Stromal cell of bone marrow (primary cell): ENCODE measurements at places on chromosomes 3 and 15.

GRCh38 chr3:54969652-54970051, 41.8 kb upstream of the LRTM1 start:
- DNase-seq, result no peak

- peak; percentile 48 for DNase-seq
These were observed 54.3 kb downstream of the NTRK3 start for GRCh38 chr15:88202231-88202630.

GRCh38 chr3:72745146-72745999, 102.9 kb downstream of the SHQ1 start:
- DNase-seq, result no peak

- no peak for DNase-seq
These were observed 25.9 kb downstream of the ETFA start for GRCh38 chr15:76285241-76285825.

DNA sequence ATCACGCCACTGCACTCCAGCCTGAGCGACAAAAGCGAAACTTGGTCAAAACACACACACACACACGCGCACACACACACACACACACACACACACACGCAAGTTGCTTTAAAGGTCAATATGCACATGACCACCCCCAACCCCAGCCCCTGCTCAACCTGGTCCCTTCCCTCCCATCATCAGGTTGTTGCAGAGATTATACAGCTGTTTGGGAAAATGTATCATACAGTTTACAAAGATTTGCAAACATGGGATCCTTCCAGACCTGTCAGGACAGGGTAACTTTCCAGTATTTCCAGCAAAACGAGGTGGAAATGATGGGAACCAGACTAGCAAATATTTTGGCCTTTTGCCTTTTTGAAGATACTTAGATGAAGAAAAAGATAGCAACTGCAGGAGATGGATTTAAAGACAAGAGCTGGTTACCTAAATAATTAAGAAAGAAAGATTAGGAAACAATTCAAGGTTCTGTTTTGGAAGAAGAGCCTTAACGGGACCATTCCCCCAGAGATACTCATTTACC, 80.2 kb downstream of the TNIK start:
- DNase-seq, result no peak

DNA sequence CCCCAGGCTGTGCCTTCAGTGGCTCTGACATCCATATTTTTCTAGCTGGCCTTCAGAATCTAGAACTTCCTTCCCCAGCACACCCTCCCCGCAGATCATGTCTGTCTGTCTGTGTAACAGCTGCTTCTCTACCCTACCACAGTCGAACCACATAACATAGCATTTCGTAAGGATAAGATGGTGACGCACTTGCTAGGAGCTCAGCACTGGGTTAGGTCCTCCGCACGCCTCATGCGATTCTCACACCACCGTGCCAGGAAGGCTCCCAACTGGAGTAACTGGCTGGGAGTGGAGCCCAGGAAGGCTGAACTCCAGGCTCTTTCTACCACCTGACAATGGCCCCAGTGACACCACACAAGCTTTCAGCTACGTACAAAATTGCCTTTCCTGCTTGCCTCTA, 168.6 kb downstream of the STT3B start:
- no peak for DNase-seq

- DNase-seq, result no peak
These were observed 157.9 kb downstream of the C3orf38 start for GRCh38 chr3:88307666-88308065.

GRCh38 chr15:73127302-73127936, 75.2 kb downstream of the NEO1 start:
- DNase-seq, result peak; percentile 4

DNA sequence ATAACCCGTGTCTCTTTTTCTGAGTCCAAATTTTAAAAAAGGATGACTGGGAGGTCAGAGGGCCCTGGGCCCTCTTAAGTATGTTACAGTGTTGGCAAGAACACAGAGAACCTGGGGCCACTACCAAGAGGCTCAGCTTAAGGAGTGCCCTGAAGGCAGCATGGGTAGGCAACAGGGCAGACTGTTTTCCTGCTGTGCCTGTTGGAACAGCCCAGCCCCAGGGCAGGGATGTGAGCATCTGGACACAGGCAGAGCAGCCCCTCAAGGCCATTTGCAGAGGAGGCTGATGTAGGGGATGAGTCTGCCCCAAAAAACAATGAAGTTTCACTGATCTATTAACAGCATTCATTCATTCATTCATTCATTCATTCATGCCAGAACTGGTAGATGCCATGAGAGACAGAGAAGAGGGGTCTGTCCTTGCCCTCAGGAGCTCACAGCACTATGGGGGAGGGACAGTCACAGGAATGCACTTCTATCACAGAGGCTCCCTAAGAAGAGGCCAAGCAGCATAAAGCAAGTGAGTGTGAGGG, 2.2 kb upstream of the LTF start:
- DNase-seq, result no peak

GRCh38 chr3:44039006-44039405, 202.7 kb upstream of the TOPAZ1 start:
- DNase-seq, result no peak

DNA sequence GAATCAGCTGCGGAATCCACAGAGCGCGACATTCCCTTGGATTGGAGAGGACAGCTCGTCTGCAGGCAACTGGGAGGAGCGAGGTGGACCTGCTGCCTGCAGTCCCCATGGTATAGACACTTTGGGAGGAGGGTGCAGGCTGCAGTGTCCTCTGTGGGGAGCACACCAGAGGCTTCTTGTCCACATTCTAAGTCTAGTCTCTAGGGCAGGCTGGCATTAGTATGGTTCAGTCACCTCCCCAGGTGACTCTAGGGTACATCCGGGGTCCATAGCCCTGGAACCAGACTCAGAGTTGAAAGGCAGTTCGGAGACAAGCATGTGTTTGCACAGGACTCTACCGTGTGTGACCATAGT, 118.2 kb downstream of the GABRG3 start:
- DNase-seq, result no peak

DNA sequence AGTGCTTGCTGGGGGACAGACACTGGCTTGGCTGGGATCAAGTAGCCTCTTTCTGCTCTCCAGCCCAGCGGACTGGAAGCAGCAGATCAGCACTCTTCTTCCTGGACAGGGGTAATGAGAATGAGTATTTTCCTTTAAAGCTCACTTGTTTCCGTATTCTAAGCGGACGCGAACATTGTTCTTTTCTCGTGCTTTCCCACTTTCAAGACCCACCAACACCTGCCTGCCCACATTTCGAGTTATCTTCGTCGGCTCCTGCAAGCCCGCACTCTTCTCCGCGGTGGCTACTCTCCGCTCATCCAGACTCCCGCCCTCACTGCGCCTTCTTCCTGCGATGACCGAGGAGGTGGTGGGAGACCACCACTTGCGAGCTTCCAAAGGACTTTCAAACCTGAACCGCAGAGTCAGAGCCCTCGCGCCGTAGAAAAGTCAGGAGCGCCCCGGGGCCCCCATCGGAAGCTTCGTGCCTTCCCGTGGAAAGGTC, 1.6 kb upstream of the PPM1L start:
- peak; percentile 41 for DNase-seq

GRCh38 chr15:75753145-75753544, 40.5 kb upstream of the CSPG4 start:
- no peak for DNase-seq

GRCh38 chr15:97012986-97013385, 682.5 kb downstream of the NR2F2 start:
- no peak for DNase-seq

DNA sequence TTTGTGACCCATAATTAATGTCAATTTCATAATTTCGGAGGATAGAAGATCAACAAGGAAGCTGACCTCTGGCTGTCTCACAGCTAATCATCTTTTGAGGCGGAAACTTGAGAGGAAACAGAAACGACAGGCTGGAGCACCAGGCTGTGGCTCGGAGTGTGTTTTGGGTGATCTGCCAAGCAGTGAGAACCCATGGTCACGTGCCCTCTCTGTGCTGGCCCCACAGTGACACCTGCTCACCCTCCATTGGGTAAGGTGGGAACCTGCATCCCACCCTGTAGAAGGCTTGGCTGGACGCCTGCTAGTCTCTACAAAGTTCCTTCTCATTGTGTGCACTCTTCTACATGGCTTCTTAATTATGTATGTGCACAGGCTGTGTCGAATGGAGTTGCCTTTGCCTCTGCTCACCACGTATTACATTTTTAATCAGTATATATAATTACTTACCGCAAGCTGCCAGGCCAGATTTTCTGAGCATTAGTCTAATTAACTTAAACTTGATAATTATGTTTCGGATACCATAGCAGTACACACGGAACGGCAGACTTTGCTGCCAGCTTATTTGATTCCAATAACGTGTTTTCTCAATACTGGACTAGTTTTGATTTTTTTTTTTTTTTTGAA, 719.4 kb upstream of the CFAP20DC start:
- no peak for DNase-seq

DNA sequence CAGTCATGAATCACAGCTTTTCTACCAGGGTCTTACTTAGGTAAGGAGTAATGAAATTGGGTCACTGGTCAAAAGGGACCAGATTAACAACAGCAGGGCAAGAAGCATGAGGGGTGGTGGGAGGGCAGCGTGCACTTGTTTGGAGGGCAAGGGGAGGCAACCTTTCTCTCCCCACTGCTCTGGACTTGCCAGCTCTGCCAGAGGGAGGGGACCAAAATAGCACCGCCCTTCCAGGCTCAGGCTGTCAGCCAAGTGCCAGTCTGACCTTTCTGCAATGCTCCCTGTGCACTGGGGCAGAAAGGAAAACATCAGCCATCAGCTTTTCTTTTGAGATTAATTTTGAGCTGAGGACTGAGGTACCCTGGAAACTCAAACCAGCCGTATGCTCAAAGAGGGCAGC, 4.5 kb upstream of the ULK3 start:
- DNase-seq, result no peak

GRCh38 chr15:100255644-100256043, 86.1 kb downstream of the ADAMTS17 start:
- DNase-seq, result no peak

DNA sequence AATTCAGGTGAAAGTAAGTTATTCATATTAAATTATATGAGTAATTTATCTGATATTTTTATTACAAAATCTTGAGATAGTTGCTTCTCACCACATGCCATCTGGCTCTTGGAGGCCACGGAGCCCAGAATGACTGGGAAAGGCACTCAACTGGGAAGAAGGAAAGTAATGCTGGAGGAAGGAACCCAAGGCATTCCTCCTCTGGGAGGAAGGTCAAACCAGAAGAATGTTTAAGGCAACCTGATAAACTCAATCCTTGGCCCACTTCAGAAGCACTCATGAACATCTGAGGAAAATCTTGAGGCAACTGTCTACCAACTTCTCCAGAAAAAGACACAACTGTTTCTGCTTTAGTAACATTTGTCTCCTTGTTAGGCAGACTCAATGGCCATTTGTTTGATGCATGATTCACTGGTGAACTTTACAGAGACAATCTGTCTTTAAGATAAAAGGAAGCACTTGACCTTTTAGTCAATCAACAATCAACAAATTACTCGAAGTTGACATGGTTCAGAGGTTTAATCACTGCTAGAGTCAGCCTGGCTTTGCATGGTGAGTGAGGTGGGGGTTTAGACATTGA, 261.4 kb upstream of the MME start:
- DNase-seq, result no peak

GRCh38 chr3:186609247-186609868, 3.5 kb upstream of the AHSG start:
- no peak for DNase-seq

DNA sequence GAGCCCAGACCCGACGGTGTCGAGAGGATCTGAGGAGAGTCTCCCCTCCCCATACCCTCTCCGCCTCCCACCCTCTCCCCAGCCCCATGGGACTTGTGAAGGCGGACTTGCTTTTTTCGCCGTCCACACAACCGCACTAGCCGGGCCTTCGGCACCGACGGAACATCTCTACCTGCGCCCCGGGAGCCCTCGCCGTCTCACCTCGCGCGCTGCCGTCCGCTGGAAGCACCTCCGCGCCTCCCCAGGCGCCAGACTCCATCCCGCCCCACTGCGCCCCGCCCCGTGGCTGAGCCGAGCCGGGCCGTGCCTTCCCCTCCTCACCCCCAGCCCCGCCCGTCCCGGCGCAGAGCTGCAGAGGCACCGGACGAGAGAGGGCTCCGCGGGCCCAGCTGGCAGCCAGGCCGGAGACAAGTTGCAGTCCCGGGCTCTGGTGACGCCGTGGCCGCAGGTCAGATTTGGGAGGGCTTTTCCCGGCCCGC, at the start of the genes DUOX1 and DUOXA1:
Gene DUOX1, plus strand, starts transcription at position 344 of the 479 bp plus-strand sequence. CDS start 1,973 bp downstream, outside the sequence.
Gene DUOXA1, minus strand, starts transcription at position 229 of the 479 bp plus-strand sequence. CDS start 6,865 bp downstream, outside the sequence.
- no peak for DNase-seq

- no peak for DNase-seq
These were observed 278.4 kb downstream of the GBE1 start for GRCh38 chr3:81483046-81483445.

DNA sequence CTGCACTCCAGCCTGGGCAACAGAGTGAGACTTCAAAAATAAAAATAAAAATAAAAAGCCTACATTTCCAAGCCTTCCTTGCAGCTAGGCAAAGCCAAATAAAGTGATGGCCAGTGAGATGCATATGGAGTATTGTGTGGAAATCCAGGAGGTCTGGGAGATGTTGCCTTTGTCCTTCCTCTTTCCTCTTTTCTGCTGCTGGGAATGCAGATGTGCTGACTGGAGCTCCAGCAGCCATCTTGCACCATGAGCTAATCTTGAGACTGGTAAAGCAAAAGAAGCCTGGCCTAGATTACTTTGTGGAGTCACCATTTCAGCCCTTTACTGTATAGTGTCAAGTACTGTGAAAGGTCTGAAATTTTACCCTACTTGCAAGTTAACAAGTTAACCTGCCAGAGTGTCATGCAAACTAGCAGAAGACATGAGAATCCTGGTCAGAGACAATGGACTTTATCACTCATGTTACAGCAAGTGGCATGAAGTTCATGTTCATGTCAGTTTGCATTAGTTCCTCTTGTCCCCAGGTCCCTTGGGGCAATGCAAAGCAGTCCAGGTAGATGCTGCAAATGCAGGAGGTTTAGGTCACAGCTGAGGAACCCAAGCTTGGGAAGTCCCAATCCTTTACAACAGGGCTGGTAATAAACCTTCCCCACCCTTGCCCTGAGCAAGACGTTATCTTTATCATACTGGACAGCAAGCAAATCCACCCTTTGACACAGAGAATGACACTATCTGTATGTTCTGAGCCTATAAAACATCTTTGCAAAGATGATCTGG, 103.1 kb downstream of the TLE3 start:
- DNase-seq, result no peak

- DNase-seq, result no peak
These were observed 520 bp downstream of the TMEM42 start for GRCh38 chr3:44862226-44862637.

GRCh38 chr3:39241561-39241960, 38.3 kb downstream of the CX3CR1 start:
- DNase-seq, result no peak
